ENCODE measurements at places on chromosomes 3 and 15.

DNA sequence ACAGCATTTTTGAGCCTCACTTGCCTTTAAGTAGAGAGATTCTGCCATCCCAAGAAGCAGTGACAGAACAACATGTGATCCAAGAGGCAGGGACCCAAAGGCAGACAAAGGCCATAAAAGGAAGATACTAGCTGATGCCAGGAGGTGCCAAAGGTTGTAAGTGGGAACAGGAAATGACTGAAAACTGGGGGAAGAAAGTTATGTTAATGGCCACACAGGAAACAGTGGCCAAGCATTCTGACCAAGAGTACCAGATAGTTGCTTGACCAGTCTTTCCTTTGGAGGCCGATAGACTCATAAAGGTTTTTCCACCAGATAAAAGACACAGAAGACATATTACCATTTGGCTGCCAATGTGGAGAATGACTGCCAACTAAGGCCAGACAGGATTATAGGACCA is 274.5 kb upstream of the PEX5L start:
- no peak overlapping the region for H3K27ac ChIP-seq
- H3K4me1 ChIP-seq, result no peaks in the 10 kb centered on the region
- H3K36me3 ChIP-seq, result no peaks in the 10 kb centered on the region
- DNase-seq, result peak; percentile 13
- H3K4me3 ChIP-seq, result no peak overlapping the region

GRCh38 chr3:48411606-48412374 is 18.1 kb downstream of the PLXNB1 start:
- peaks cover 15% of the 10 kb centered on the region for H3K36me3 ChIP-seq
- H3K27ac ChIP-seq, result no peak overlapping the region
- no peak for DNase-seq
- H3K4me3 ChIP-seq, result no peak overlapping the region
- H3K4me1 ChIP-seq, result no peaks in the 10 kb centered on the region

GRCh38 chr15:62979252-62979651 is 63.3 kb upstream of the TPM1 start:
- no peak for DNase-seq
- H3K4me1 ChIP-seq, result no peaks in the 10 kb centered on the region
- no peak overlapping the region for H3K4me3 ChIP-seq
- no peak overlapping the region for H3K27ac ChIP-seq

GRCh38 chr3:143222505-143222904 is 102.9 kb downstream of the CHST2 start:
- no peaks in the 10 kb centered on the region for H3K27me3 ChIP-seq
- no peak overlapping the region for H3K4me3 ChIP-seq
- no peak overlapping the region for H3K27ac ChIP-seq
- H3K36me3 ChIP-seq, result no peaks in the 10 kb centered on the region
- no peak for DNase-seq
- peaks cover 8% of the 10 kb centered on the region for H3K4me1 ChIP-seq

- no peak for DNase-seq
- no peak overlapping the region for H3K4me3 ChIP-seq
- no peak overlapping the region for H3K27ac ChIP-seq
- H3K4me1 ChIP-seq, result no peaks in the 10 kb centered on the region
- H3K27me3 ChIP-seq, result no peaks in the 10 kb centered on the region
- H3K36me3 ChIP-seq, result no peaks in the 10 kb centered on the region
These were observed 83.1 kb downstream of the DNAJB8 start for GRCh38 chr3:128383316-128384235.

GRCh38 chr3:184580376-184580775 is 18.8 kb downstream of the EPHB3 start:
- H3K27me3 ChIP-seq, result peaks cover 58% of the 10 kb centered on the region
- no peak overlapping the region for H3K27ac ChIP-seq
- no peak overlapping the region for H3K4me3 ChIP-seq
- no peak for DNase-seq

DNA sequence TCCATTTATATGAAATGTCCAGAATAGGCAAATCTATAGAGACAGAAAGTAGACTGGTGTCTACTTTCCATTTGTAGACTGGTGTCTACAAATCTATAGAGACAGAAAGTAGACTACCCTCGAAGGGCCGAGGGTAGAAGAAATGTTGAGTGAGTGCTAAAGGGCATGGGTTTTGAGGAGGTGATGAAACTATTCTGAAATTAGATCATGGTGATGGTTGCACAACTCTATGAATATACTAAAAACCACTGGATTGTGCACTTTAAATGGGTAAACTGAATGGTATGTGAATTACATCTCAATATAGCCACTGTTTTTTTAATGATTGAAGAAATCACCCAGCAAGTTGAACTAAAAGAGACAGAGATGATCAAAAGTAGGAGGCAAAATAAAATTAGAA is 27.9 kb downstream of the TP53BP1 start:
- H3K27ac ChIP-seq, result no peak overlapping the region
- H3K4me1 ChIP-seq, result no peaks in the 10 kb centered on the region
- no peaks in the 10 kb centered on the region for H3K27me3 ChIP-seq
- H3K36me3 ChIP-seq, result peaks cover 45% of the 10 kb centered on the region

- no peak for DNase-seq
- H3K27ac ChIP-seq, result no peak overlapping the region
- H3K36me3 ChIP-seq, result no peaks in the 10 kb centered on the region
- H3K27me3 ChIP-seq, result no peaks in the 10 kb centered on the region
- H3K4me1 ChIP-seq, result peaks cover 9% of the 10 kb centered on the region
These were observed 14.2 kb downstream of the RAB8B start for GRCh38 chr15:63203451-63204090.

DNA sequence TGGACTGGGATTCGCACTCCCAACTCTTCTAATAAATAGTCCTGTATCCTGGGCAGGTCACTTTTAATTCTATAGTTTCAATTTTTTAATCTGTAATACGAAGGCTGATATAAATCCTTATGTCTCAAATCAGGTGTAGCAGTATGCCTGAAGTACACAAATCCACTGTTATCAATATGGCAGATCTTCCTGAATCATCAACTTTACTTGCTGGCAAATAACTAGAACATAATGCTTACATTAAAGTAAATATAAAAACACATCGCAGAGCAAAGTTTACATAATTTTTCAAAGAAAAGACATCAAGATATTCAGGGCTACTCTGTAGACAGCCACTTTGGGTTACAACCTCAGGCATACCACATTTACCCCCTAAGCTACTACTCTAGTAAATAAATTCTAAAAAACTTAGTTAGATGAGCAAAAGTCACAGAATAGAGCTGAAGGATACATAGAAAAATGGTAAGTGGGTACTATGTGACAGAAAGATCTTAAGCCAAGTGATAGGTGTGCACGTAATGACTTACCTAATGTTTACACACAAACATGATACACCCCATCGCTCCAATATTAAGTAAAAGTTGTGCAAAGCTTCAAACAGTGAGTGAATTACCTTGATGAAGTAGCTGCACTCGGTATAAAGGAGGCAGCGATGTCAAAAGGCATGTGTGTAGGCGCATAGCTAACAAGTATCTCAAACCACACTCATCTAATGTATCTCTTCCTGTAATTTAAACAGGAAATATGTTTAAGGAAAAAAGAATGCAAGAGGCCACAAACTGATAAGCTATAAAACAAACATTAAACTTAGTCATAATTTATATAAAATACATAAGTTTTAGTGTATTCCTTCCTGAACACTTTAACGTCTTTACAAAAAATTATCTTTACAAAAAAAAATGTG is 127.9 kb downstream of the DMXL2 start:
- H3K4me1 ChIP-seq, result no peaks in the 10 kb centered on the region
- H3K27me3 ChIP-seq, result no peaks in the 10 kb centered on the region
- H3K36me3 ChIP-seq, result no peaks in the 10 kb centered on the region
- no peak overlapping the region for H3K27ac ChIP-seq

GRCh38 chr3:46112296-46112695 is 85.0 kb upstream of the XCR1 start:
- H3K27me3 ChIP-seq, result no peaks in the 10 kb centered on the region
- H3K4me1 ChIP-seq, result peaks cover 2% of the 10 kb centered on the region
- no peak for DNase-seq
- H3K4me3 ChIP-seq, result no peak overlapping the region
- no peak overlapping the region for H3K27ac ChIP-seq

All from GM23338 (cell line).